ENCODE measurements at places on chromosomes 2 and 18. TPM values are rescaled to one million over a fixed set of nuclear protein-coding genes. Genes with fewer than 3 reads are reported as not detected.
A peak's percentile ranks its signal among the peaks of the same experiment; 100 is the strongest.

The TBR1 gene
- not detected for total RNA-seq

The GCC2 gene
- total RNA-seq: 29.6 TPM

DNA sequence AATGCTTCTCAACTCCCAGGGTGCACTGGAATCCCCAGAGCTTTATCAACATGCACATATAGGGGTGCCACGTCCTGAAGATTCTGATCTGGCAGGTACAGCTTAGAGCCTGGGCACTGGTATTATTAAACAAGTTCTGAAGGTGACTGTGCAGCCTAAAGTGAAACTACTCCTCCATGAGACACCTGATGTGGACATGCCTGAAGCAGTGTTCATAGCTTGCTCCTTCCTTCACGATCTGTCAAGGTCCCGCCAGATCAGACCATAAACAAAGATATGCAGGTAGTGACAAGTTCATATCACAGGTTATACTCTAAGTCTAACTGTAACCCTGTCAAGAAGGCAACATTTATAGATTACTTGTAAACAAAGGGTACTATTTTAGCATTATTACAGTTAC is 65.3 kb upstream of the DNER start:
- no peak for DNase-seq

GRCh38 chr2:216189410-216189809 is 80.3 kb downstream of the XRCC5 start:
- no peak for DNase-seq

DNA sequence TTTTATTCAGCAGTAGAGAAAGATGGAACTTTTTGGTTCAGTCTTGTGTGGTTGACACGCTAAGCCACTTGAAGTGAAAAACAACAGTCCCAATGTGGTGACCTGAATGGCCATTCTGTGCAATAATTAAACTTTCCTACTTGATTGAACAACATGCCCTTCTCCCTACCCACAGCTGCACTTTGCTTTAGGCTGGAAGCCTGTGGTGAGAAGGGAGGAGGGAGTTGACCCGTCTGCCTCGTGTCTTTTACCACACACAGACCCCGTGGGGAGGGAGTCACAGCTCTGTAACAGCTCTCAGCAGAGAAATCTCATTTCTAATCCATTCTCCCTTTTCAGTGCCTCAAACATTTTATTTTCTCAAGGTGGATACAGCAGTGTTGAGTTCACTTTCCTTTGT is 138.2 kb upstream of the PKDCC start:
- DNase-seq: no peak

GRCh38 chr2:39508198-39508597 is 71.1 kb upstream of the MAP4K3 start:
- no peak for DNase-seq

The RBM44 gene
- total RNA-seq: 1.6 TPM

- DNase-seq: no peak
Observed at GRCh38 chr18:3037423-3037915, 24.5 kb upstream of the LPIN2 start.

GRCh38 chr18:58694720-58695468 is 23.6 kb downstream of the MALT1 start:
- no peak for DNase-seq

The ASB18 gene
- total RNA-seq: not detected

DNA sequence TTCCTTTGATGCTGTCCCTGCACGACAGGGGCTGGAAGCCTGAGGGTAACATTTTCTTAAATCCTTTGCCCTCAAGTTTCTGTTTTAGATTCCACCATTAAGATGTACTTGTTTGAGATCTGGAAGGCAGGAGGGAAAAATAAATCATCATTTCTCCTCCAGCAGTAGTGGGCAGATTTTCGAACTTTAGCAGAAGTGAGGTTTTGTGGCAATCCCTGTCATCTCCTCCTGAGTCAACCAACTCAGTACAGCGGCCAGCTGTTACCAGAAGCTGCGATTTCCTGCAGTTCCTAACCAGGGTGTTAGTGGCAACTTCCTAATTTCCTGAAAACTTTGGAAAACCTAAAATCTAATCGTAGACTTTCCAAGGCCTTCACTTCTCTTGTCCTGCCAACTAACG is 517.2 kb upstream of the ACVR2A start:
- no peak for DNase-seq

DNA sequence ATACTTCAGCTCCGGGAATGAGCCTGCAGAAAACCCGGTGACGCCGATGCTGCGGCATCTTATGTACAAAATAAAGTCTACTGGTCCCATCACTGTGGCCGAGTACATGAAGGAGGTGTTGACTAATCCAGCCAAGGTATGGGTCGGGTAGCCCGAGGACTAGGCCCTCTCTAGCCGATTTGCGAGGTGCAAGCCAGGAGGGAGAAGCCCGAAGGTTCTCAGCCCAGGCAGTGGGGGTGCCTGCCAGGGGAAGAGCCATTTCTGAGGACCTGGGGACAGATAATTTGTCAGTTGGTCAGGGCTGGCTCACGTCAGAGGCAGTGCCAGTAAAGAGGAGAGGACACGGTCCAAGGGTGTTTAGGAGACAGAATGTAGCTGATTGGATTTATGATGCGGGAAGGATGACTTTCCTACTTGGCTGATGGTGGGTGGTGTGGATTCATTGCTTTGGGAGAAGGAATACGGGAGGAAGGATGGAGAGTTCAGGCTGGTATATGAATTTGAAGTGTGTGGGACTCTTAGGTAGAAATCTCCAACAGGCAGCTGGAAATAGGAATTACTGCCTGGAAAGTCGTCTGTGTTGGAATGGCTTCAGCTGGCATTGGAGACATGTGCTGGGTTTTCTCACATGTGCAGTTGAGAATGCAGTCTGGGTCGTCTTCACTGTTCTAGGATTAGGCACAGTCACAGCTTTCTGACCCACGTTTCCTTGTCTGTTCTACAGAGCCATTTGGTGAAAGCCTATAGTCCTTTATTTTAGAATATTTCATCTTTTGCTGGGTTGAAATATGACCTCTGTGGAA is 874 bp downstream of the NDUFAF7 start:
- DNase-seq: peak; percentile 11

GRCh38 chr18:69945220-69946114 is 2.2 kb downstream of the CD226 start:
- no peak for DNase-seq

- DNase-seq: no peak
Observed at GRCh38 chr2:66521291-66521922, 86.5 kb downstream of the MEIS1 start.

DNA sequence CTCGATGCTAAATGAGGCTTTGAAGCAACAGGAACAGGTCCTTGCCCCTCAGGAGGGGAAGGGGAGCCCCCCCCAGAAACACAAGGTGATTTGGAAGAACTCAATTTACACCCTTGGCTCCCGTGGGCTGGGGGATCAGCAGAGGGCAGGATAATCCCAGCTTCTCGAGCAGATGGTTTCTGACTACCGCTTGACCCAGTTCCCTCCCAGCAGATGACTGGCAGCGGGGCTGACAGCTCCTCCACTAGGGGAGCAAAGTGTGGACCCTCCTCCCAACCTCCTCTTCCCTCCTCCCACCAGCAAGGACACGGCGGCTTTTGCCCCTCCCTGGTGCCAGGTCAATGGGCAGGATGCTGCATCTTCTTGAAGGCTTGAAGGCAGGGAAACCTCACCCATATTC is 3.5 kb upstream of the INHBB start:
- DNase-seq: no peak

DNA sequence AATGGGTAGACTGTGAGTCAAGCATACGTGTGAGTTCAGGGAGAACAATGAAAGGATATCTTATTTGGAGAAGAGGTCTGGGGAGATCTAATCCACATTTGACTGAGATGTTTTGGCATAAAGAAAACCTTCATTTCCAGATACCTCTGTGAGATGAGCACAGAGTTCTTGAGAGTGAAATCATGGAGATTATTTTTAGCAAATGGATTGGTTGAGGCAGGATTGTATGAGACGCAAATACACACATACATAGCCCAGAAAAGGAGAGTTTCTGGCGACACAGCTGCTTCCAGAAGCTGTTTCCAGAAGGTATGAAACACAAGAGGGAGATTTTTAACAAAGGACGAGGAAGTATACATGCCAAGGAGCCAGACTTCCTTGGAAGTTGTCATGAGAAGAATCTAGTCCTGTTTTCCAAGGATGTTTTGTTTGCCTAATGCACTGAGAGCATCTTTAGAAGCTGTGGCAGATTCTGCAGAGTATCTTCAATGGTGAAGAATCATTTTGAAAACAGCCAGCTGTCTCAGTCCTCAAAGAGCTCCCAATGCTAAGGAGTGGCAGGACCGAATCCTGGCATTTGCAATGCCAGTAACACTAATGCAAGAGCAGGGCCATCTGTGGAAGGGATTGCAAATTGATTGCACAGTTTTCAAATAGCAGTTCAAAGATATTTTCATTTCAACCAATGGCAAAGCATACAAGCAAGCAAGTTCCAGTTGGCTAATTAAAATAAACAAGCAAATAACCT is 177.2 kb downstream of the SETBP1 start:
- DNase-seq: no peak

DNA sequence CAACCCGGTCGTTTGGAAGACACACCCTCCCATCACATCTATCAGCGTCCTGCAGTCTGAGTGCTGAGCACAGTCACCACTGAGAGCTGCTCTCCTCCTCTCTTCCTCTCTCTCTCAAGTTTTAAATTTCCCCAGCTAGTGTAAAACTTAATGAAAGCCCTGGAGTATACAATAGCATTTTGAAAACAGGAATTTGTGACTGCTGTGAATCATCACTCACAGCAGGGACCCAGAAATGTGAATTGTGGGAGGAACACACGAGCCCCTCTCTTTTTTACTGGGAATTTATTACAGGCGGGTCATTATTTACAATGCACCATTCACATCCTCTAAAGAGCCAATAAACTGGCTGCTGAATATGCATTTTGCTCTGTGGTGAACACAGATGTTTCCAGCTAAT is 185.0 kb upstream of the SMIM21 start:
- no peak for DNase-seq

- DNase-seq: no peak
Observed at GRCh38 chr18:10530002-10530401, 4.2 kb downstream of the NAPG start.

GRCh38 chr2:63742580-63742976 is 99.1 kb upstream of the UGP2 start:
- DNase-seq: no peak

The UGT1A3 gene
- total RNA-seq: not detected

DNA sequence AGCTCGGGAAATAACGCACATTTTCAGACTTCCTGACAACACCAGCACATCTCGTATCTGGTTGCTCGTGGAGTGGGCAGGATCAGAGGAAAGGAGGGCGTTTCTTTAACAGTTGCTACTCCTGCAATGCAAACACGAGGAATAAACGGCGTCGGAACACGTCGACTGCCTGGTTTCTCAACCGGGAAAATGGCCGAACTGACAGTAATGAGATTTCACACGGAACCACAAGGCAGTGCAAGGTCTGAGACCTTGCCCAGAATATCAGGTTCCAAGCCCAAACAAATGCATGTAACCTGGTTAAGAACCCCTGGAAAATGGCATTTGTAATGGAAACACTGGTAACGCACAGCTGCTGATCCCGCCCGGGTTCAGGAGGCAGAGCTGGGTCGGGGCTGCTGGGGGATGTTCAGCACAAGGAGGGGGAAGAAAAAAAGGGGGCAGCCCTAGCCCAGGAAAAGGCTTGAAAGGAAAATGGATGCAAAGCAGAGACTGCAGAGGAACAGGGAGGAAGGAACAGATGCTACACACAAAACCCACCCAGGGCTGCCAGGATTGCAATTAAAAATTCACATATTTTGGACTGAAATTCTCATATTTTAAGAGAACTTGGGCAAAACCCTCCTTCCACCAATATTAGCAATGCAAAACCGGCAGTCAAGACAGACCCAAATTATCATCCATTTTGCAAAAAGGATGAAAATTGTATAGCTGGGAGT is 61.6 kb upstream of the KLHL29 start:
- no peak for DNase-seq

The CNOT9 gene
- total RNA-seq: 17.6 TPM

The ANKRD23 gene
- total RNA-seq: 4.2 TPM

The TMEM37 gene
- 22.1 TPM for total RNA-seq

The SERPINB4 gene
- not detected for total RNA-seq

The PAX8 gene
- 0.52 TPM for total RNA-seq

- no peak for DNase-seq
Observed at GRCh38 chr2:85016446-85016845, 45.5 kb downstream of the KCMF1 start.

- DNase-seq: no peak
Observed at GRCh38 chr2:77831060-77831459, 308.9 kb upstream of the LRRTM4 start.

GRCh38 chr2:126657148-126657635 is 1.2 kb downstream of the GYPC start:
- DNase-seq: peak; percentile 37

The GCG gene
- 129 TPM for total RNA-seq

- DNase-seq: peak; percentile 81
Observed at GRCh38 chr2:64330281-64331113, 123.5 kb upstream of the LGALSL start.

The OTOF gene
- total RNA-seq: 0.26 TPM

The D2HGDH gene
- total RNA-seq: 27.0 TPM

GRCh38 chr18:56298935-56299334 is 339.5 kb downstream of the TXNL1 start:
- peak; percentile 21 for DNase-seq

The KCNG2 gene
- not detected for total RNA-seq

DNA sequence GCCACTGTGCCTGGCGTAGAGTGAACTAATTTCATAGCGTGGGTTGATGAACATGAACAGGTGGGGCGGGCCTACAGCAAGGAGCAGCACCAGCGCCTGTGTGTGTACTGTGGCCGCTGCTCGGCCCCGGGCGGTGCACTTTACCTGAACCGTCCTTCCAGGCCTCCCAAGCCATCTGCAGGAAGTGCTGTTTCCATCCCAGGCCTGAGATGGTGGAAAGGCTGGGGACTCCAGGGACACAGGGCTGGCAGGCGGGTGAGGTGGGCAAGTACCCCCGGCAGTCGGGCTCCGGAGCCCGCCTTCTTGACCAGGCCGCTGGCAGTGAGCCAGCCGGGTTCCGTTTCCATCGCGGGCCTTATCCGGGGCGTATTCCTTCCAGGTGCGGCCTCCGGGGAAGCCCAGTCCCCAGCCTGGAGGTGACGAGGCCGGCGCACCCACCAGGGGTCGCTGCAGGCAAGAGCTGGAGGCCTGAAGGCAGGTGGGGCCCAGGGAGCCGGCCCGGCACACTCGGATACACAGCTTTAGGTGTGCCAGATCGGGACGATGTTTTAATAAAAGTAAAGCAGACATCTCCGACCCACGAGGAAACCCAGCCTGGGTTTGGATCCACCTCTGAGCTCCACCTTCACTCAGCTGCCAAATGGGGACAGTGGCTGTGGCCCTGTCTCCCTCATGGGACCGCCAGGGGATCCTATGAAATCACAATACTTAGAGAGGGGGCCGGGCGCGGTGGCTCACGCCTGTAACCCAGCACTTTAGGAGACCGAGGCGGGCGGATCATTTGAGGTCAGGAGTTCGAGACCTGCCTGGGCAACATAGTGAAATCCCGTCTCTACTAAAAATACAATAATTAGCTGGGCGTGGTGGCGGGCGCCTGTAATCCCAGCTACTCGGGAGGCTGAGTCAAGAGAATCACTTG is 22.7 kb upstream of the PDIA6 start:
- peak; percentile 82 for DNase-seq

- no peak for DNase-seq
Observed at GRCh38 chr2:85414761-85415553, 3.6 kb upstream of the SH2D6 start.
